ENCODE measurements at places on chromosomes 12 and 14.
A peak's percentile ranks its signal among the peaks of the same experiment; 100 is the strongest.

GRCh38 chr14:66824251-66824650, 316.3 kb downstream of the GPHN start:
- DNase-seq: no peak

DNA sequence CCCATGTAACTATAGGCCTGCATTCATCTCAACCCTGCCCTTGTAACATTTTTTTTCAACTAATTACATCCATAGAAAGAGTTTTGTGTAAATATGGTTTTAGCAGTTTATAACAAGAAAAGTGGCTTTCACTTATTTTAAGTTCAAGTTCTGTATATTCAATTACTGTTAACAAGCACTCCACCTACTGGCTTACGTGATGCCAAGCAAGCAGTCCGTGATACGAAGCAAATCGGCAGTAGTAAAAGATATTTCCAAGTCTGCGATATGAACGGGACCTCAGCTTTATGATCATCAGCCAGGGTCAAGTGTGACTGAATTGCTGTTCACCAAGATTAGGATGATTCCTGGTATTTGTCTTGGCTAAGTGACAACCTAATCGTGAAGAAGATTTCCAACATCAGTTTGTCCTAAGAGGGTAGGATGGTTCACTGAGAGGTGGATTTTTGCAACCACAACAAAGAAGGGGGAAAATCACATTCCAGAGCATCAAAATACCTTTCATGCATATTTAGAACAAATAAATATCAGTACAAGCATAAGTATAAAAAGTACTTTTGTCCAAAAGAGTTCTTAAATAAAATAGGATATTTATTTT, 456.2 kb downstream of the FOXG1 start:
- DNase-seq: peak; percentile 40

- DNase-seq: no peak
Observed at GRCh38 chr14:38960946-38961531, 142.0 kb downstream of the SEC23A start.

DNA sequence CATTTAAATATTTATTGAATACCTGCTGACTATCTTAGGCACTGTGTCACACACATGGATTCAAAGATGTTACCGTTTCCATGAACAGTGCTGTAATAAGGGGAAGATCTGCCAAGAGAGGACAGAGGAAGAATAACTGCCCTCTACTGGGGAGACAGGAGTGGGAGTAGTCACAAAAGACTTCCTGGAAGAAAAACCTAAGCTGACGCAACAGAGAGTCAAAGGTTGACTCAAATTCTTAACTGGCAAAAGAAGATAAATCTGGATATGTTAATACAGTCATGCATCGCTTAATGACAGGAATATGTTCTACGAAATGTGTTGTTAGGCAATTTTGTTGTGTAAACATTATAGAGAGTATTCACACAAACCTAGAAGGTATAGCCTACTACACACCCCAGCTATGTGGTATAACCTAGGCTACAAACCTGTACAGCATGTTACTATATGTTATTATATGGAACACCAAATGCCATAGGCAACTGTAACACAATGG, 51.5 kb downstream of the DCAF5 start:
- peak; percentile 78 for DNase-seq

- no peak for DNase-seq
Observed at GRCh38 chr12:11663130-11663529, 13.7 kb downstream of the ETV6 start.

DNA sequence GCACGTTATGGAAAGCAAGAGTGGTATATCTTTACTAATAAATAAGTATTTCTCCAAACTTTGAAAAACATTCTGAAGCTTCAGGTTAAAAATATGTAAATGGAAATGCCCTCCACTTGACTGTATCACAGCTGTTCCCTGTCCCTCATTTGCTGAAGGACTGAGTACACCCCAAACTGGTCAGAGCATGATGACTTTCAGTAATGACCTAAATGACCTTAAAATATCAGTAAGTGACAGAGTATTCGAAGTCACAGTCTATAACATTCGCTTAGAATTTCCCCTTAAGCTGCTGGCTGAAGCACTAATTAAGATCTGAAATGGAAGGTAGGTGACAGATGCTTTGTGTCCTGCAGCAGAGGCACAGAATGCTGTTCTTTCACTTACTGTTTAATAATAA, 191.5 kb downstream of the RGS6 start:
- no peak for DNase-seq

GRCh38 chr14:28061006-28061405, 705.6 kb upstream of the FOXG1 start:
- no peak for DNase-seq

- no peak for DNase-seq
Observed at GRCh38 chr12:127374447-127374846, 892.5 kb upstream of the TMEM132C start.

DNA sequence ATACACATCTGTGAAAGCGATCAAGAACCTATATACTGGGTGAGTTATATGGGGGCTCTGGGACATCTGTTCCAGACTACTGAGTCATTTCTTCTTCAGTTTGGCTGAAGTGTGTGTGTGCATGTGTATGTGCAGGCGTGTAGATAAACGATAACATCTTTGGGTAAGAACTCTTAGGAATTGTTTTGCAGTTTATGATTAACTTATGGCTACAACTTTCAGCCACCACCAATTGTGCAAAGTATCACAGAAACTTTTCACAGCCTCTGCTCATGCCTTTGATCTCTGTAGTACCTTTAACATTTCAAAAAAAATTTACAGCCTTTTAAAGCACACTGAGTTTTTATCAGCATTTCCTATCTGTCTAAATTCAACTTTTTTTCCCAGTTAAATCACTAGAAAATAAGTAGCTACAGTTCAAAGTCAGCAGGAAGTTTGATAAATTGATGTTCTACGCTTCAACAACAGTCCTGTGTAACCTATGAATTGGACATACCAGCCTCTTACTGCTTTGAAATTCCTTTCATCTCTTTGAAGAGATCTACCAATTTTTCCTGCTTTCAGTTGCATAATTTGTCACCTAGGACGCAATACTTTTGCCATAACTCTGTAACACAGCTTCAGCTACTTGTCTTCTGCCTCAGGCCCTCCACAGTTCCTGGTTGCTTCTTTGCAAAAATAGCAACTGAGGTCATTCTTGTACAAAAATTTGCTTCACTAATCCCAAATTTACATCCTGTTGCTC, 43.0 kb downstream of the PPM1H start:
- DNase-seq: peak; percentile 39

- DNase-seq: no peak
Observed at GRCh38 chr14:65495196-65495595, 82.7 kb downstream of the FUT8 start.

- DNase-seq: no peak
Observed at GRCh38 chr14:31968956-31969698, 108.0 kb upstream of the ARHGAP5 start.

DNA sequence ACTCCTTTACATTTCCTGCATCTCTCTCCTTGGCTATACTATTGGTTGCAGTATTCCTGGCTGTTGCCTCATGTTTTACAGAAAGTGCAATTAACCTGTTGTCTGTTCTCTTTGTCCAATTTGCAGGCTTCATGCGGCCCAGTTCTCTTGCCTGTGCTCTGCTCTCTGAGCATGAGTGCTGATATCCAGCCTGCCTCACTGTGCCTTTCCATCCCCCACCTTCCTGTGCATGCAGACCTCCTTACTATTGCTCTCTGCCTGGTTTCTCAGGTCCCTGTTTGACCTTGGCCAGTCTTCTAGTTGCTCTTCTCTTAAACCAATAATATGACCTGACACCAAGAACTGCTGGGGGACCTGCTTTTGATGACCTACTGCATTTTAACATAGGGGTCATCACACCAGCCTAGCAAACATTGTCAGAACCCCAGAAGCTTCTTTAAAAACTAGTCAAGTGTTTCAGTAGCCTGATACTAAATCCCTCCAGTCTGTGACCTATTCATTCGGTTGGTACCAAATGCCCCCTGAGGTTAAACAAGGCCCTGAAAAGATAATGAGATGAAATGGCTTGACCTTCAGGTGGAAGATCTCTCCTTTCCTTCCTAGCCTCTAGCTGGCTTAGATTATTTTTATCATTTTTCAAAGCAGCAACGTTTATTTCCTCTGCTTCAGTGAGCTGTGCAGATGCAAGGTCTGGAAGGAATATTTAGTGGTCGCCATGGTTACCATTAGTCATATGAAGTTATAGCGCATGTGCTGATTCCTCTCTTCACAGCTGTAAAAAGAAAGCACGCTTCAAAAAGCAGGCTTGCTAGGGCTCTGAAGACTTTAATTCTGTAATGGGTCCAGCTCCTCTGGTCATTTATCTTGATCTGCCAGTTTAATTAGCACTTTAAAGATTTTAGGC, 216.5 kb downstream of the PHLDA1 start:
- peak; percentile 7 for DNase-seq

- DNase-seq: no peak
Observed at GRCh38 chr12:49903700-49904423, at the start of gene FAIM2. Gene FAIM2, minus strand, starts transcription at chr12:49903900. Its CDS starts 108 bp downstream, at chr12:49903792.

- no peak for DNase-seq
Observed at GRCh38 chr12:110537605-110538409, 35.7 kb downstream of the RAD9B start.

DNA sequence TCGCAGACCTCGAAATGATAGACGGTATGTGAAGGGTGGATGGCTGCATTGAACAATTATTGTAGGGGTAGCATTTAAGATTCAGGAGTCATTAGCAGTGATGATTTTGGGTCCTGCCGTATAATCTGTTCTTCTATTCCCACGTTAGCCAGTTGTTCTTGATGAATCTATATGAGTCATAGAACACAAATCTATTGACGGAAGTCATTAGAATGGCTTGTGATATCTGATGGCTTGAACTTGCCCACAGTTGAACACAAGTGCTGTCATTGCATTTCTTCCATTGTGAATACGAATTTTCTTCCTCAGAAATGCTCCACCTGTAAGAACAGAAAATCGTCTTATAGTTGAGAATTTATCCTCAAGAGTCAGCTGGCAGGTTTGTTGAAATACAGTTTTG, 1.9 kb downstream of the SRSF5 start:
- DNase-seq: no peak

DNA sequence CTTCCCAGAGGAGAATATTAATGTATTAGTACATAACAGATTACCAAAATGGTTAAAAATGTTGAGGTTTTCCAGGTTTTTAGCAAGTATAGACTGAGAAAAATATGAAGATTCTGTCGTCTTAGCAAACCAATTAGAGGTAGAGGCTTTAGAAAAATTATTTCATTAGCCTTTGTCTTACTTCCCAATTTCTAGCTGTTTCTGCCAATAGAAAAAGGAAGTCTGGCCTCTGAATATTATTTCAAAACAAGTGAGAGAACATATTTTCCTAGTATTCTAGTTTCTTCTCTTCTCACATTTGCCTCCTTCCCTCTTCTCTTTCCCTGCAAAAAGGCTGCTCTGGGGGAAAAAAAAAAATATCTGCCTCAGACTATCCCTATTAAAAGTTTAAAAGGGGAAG, 16.4 kb downstream of the IPO8 start:
- no peak for DNase-seq

GRCh38 chr12:124530637-124531263, 36.7 kb downstream of the NCOR2 start:
- DNase-seq: no peak

DNA sequence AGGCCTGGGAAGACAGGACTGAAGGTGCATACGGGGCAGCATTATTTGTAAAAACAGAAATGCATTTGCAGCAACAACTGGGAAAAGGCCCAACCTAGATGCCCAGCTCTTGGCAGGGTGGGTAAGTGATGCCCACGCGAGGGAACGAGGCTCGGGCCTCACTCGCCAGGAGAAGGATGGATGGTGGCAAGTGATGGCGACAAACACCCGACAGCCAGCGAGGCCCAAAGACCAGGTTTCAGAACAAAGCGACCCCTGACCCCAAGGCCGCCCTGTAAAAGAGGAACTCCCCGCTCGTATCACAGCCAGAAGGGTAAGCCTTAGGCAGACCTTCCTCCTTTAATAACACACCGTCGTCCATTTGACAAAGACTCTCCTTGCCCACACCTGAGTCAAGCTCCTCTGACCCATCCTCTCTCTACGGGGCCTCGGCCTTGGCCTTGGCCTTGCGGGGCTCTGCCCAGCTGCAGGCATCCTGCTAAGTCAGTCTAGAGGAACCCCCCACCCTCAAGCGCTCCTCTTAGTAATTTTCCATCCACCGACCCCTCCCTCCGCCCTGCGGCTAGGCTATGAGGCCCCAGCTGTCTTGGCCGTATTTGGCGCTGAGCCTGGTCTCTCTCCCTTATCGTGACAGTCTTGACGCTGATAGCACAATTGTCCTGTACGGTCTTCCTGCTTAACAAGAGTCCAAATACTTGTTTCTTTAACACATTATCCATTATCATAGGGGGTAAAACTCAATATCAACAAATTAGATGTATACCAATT, 80.2 kb downstream of the NCOR2 start:
- DNase-seq: peak; percentile 84

GRCh38 chr12:98955284-98955683, 310.2 kb downstream of the APAF1 start:
- peak; percentile 37 for DNase-seq

- DNase-seq: no peak
Observed at GRCh38 chr12:52059582-52060497, 8.6 kb downstream of the NR4A1 start.

DNA sequence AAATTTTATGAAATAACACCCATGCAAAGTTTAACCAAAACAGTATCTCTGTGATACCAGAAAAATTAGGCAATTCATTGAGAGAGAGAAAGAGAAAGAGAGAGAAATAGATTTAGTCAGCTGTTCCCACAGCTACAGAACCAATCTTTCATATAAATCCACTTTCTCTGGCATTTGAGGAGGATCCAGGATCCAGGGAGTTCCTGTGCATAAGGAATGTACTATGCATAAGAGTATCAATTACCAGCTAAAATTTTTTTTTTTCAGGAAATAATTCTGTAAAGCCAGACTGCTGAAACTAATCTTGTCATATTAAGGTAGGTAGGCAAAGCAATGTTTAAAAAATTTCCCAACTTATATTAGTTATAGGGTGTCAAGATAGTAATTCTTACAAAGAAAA, 133.7 kb downstream of the FLRT2 start:
- DNase-seq: no peak

DNA sequence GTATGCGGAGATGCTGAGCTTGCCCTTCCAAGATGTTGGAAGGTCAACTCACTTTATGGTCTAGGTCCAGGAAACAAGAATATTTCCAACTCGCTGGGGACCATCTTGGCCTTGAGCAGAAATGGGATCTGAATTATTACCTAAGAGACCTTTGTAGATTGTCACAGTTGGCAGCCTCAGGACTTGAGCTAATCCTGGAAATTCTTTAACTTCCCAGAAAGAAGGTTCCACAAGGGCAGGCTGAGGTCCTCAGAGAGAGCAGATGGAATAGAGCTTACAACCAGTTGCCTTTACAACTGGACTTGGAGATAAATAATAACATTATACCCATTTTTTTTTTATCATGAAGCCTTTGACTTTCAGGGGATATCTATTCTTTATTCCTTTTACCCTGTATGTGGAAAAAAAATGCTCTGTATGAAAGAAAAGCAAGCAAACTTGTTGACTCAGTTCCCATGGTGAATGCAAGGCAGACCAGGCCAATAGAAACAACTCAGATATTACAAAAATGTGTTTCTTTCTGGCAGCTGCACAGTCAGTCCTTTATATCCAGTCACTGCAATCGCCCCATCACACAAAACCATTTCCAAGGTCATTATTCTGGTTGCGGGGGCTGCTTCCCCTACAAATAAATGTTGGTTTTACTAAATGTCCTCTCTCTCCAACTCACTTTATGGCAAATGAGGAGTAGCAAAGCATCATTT, 401.4 kb downstream of the ZFP36L1 start:
- no peak for DNase-seq

Measured in hematopoietic multipotent progenitor cell treated with erythropoietin and hydrocortisone succinate and interleukin-3 and kit ligand, for 6 days (in vitro differentiated cells).